ENCODE measurements at places on chromosomes 7 and 10.

DNA sequence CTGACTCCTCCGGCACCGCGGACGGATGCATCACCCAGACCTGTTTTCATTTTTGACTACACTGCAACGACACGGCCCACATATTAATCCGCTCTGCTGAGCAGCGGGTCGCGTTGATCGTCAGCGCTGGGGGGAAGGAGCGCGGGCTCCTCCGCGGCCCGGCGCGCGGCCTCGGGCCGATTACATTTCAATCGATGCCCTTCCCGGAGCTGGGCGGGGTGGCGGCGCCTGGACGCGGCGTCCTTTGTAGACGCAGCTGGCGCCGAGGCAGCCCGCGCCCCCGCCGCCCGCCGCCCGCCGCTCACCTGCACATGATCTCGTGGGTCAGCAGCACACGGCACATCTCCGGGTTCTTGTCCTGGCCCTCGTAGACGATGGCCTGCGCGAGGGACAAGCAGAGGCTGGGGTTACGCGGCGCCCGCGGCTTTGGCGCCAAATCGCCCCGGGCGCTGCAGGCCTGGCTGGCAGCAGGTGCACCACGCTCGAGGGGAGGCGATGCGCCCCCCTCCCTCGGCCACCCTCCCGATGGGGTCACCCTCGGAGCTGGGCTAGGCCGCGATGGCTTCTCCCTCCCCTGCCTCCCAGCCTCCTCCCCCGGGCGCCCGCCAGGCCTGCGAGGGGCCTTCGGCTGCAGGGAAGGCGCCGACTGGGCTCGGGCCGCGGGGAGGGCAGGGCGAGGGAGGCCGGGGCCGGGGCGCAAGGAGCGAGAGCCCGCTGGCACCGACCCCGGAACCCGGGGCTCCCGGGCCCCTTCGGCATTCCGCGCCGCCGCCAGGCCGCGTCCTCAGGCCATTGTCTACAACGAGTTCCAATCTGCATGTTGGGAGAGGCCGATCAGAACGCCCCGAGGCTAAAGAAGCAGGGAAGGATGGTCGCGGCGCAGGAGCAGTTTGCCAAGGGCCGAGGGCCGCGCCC lies 5.2 kb downstream of the EBF3 start:
- no peak for DNase-seq

- no peak for DNase-seq
Observed at GRCh38 chr7:41003611-41003940, 699.3 kb downstream of the INHBA start.

DNA sequence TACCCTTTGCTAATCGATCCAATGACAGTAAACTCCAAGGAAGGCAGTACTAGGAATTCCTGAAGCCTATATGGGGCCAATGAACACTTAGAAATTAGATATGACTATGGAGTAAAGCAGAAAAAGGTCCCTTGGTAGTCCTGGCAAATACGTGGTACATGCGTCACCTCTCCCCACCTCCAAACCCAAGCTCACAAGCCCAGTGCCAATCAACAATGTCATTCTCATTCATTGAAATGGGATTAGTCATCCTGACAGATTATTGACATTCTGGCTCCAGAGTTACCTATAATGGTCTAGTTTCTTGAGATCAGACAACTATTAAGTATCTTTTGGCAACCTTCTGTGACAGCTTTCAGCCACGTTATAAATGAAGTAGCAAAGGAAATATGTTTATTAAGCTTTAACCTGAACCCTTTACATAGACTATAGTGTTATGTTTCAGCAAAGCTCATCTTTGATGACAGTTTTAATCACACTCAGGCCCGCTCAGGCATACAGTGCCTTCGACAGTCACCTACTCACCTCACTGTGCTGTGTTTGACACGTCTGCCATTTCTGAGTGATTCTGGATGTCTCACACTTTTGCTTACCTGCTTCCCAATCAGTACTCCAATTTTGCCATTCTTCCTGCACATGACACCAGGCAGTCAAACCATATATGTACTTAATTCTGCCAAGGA lies 69.6 kb upstream of the ADO start:
- DNase-seq = no peak

GRCh38 chr7:5423306-5423975 lies at the start of gene TNRC18:
TNRC18 (minus strand) TSS chr7:5423834; CDS start chr7:5421246, 2,588 bp downstream.
- DNase-seq = no peak

- no peak for DNase-seq
Observed at GRCh38 chr10:34078745-34079470, 736.2 kb downstream of the PARD3 start.

DNA sequence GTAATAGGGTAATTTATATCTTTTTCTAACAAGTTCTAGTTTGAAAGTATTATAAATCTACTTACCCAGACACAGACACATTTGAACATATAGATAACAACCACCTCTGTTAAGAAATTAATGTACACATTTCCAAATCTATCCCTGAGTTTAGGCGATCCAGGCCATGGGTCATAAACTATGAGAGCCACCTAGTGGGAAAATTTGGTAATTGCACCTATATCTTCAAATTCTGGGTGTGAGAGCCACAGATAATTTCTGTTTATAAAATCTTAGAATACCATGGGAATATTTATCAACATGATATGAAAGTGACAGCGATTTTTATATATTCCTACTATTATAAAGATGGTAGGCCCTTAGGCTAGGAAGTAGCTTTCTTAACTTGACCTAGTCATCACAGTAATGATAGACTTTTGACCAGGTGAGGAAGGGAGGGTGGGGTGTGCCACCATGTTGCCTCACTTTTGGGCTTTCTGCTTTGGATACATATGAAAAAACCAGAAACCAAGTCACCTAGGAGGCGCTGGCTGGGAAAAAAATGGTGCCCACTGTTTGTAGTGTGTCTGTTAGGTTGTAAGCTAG lies 8.0 kb upstream of the EPHA1 start:
- DNase-seq = peak; percentile 47

DNA sequence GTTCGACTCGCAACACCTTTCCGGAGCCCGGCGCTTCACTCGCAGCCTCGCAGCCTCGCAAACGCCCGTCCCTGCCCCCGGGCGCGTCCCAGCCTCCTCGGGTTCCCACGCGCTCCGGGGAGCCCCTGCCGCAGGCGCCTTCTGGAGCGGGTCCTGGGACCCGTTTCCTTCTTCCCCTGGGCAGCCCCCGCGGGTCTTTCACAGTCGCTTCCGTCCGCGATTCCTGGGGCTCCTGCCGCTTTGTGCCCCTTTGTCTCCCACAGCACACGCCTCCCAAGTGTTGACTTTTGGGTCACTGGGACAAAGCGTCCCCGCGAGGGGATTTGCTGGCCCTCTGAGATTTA lies 140.7 kb downstream of the DYNC2I1 start:
- DNase-seq = no peak
